ENCODE measurements at places on chromosomes 5 and 9.

GRCh38 chr9:20636888-20637440 lies 14.7 kb upstream of the MLLT3 start:
- ATAC-seq, result no peak

- ATAC-seq, result peak; percentile 61
These were observed 12.9 kb downstream of the RGS14 start for GRCh38 chr5:177370488-177371119.

- ATAC-seq, result no peak
These were observed 215.1 kb downstream of the C9orf50 start for GRCh38 chr9:129405827-129406213.

- ATAC-seq, result no peak
These were observed 105.2 kb downstream of the SGCD start for GRCh38 chr5:156431956-156432829.

DNA sequence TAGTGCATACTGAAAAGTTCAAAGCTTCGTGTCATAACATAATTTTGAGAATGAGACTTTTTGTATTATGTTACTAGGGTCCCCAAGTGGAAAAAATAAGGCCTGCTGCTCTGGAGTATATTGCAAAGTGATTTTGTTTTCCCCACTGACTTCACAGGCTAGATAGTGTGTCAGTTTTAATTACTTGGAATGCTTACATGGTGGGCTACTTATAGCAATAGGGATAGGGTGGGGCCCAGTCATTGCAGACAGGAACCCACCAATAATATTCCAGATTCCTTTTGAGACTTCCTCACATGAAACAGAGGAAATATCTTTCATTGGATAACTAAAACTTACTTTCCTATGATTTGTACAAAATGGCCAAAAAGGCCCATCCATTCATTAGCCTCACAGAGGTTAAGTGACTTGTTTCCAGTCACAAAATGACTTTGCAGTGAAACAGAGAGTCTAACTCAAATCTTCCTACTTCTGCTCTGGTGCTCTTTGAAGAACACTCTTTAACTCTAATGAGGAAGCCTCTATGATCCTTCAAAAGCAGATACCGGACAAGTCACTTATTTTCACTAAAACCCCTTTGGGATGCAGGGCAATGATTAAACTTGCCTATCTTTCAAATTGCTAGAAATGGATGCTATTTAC lies 16.2 kb upstream of the MEF2C start:
- no peak for ATAC-seq

DNA sequence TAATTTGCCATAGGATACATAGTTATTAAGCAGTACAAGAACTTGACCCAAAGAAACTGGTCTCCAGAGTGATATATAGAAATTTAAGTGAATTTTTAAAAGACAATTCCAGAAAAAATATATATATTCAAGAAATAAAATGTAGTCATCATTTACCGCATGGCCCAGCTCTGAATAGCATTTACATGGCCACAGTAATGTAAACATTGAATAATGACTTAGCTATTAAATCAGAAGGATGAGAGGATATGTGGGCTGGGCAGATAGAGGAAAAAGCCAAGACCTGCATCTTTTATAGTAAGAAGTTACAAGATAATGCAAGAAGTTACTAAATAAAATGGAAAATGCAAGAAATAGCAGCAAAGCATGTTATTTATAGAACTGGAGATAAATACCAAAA lies 405.2 kb upstream of the WWC1 start:
- no peak for ATAC-seq

- no peak for ATAC-seq
These were observed 110.9 kb upstream of the ADAMTSL1 start for GRCh38 chr9:18362901-18363685.

DNA sequence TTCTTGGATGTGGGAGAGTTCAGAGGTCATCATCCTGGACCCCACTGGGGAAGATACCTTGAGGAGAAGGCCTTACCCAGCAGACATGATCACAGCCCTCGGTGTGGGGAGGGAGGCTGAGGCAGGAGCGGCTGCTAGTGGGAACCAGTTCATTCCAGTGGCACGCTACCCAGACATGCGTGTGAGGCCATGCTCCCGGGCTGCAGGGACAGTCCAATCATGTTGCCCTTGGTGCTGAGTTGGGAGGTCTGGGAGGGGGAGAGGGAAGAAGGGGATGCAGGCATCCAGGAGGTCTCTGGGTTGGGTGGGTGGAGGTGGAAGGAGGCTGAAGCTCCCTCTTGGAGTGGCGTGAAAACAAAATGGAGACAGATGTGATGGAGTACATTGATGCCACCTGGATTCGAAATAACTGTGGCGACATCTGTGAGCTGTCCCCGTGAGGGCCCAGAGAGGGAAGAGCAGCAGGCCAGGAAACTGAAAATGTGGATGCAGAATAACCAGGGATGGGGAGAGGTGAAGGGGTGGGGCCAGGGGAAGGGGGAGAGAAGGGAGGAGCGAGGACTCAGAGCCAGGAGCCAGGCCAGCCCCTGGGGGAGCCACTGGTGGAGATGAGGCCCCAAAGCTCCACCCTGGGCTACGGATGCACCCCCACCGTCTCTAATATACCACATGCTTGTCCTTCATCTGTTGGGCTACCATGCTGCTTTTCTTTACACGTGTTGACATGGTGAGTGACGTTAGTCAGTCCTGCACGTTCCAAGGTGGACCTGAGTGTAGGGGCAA lies 16.2 kb downstream of the NDUFS6 start:
- ATAC-seq, result no peak

- no peak for ATAC-seq
These were observed 109.1 kb downstream of the SUSD1 start for GRCh38 chr9:112065806-112066606.

- no peak for ATAC-seq
These were observed 12.0 kb upstream of the SLC31A2 start for GRCh38 chr9:113138760-113139159.

GRCh38 chr9:72494051-72494450 lies 27.4 kb upstream of the TMC1 start:
- no peak for ATAC-seq

DNA sequence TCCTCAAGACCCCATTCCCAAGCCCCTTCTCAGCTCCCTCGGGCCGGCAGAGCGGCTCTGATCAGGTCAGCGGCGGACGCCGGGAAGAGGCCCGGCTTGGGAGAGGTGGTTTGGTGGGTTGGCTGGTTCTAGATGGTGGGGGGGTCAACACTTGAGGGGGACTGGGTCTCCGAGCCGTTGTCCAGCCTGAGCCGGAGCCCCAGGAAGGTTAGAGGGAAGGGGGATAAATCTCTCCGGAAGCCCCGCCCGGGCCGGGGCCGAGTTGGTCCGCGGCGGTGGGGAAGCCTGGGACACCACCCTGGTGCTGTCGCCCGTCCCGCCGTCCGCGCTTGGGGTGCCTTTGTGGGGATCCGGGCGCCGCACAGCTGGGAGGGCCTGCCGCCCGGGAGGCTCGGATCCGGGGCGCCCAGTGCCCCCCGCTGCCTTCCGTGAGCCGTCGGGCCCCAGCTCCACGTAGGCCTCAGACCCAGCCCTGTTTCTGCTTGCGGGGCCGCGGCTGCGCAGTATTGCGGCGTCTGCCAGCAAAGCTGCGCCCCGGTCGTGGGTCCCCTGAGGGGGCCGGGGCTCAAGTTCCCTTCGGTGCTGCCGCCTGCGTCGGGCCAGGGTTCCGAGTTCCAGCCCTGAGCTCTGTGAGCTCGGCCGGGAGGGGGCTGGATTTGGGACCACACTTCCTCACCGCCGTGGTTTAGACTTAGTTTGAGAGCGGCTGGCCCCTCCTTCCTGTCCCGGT lies 542 bp upstream of the TRIM52 start:
- peak; percentile 66 for ATAC-seq

- ATAC-seq, result no peak
These were observed 328 bp downstream of the GRXCR2 start for GRCh38 chr5:145872486-145872885.

GRCh38 chr5:142540922-142541422 lies 144.9 kb downstream of the FGF1 start:
- ATAC-seq, result no peak

- no peak for ATAC-seq
These were observed 3.7 kb downstream of the OTULIN start for GRCh38 chr5:14668181-14668591.

DNA sequence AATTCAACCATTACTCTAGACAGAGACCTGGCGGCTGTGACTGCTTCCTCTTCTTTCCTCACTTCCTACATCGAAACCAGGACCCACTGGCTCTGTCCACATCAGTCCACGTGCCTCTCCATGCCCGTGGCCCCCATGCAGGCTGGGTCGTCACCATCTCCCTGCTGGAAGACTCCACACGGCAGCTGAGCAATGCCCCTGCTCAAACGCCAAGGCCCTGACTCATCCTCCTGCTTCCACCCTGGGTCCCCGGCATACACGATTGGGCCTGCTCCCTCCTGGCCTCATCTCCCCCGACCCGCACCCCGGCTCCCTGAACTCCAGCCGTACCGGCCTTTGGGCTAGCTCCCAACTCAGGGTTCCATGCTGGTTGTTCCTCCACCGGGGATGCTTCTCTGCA lies 67.2 kb upstream of the IER5L start:
- ATAC-seq, result no peak

DNA sequence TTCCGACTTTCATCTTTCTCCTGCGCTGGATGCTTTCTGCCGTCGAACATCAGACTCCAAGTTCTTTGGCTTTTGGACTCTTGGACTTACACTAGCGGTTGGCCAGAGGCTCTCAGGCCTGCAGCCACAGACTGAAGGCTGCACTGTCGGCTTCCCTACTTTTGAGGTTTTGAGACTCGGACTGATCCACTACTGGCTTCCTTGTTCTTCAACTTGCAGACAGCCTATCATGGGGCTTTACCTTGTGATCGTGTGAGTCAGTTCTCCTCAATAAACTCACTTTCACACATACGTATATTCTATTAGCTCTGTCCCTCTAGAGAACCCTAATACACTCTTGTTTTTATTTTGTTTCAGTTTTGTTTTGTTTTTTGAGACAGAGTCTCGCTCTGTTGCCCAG lies 10.3 kb downstream of the FKBP15 start:
- ATAC-seq, result no peak

- ATAC-seq, result no peak
These were observed 24.3 kb upstream of the FUBP3 start for GRCh38 chr9:130555061-130555460.

DNA sequence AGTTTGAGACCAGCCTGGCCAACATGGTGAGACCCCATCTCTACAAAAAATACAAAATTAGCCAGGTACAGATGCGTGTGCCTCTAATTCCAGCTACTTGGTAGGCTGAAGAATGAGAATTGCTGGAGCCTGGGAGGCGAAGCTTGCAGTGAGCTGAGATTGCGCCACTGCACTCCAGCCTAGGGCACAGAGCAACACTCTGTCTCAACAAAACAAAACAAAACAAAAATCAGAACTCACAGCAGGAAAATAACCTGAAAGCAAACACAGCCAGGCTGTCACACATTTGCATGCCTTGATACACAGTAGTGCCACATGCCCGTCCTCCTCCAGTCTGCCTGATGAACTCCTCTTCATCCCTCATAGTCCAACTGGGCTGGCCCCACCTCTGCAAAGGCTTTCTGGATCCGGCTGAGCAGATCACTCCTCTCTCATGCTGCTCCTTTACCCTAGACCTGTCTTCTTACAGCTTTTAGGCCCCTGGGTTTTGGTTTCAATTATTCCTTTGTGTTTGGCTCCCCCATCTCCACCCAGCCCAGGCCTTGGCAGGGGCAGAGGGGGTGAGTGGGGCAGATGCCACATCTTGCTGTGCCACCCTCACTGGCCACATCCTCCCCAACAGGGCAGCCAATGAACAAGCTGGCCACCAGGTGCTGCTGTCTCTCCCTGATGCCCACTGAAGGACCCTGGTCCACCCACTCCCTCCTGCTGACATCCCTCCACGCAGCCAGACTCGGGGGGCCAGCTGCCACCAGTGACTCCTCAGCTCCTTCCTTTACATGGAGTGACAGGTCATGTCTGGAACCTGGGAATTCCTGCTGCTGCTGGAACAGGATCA lies 62.0 kb upstream of the GGTA1 start:
- ATAC-seq, result no peak

DNA sequence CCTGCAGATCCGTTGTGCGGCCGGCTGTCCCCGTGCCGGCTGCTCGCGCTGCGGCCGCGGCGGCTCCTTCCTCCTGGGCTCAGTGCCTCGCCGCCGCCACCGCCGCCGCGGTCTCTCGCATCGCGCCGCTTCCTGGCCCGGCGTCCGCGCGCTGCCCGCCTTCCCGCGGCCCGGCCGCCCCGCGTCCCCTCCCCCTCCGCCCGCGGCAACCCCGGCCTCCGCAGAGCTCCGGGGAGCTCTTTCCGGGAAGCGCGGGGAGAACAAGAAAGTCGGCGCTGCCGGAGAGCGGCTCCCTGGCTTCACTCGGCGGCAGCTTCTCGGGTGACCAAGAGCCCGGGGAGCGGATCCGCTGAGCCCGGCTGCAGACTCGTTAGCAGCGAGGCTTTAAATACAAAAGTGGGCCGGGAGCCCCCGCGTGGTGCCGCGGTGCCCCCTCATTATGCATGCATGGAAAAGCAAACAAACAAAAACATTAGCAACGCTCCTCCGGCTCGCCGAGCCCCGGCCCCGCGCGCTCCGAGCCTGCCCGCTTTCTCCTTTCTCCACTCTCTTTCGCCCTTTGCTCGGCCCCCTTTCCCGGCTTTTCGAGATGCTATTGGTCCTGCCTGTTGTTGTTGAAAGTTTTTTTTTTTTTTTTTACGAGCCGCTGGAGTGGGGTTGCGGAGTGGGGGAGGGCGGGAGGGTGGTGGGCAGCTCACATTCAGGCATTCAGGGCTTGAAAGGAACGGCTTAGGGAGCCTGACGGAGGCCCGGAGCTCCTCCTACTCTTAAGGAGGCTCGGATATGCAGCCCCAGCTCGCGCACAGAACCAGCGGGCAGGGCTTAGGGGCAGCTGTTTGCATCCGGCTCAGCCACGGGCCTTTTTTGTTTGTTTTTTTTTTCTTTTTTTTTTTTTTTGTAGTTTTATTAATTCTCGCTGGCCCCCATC lies at the start of gene GAS1:
Gene GAS1 (minus strand): TSS at position 361 of the 928 bp plus-strand sequence. CDS start 727 bp downstream, outside the sequence.
- peak; percentile 73 for ATAC-seq

DNA sequence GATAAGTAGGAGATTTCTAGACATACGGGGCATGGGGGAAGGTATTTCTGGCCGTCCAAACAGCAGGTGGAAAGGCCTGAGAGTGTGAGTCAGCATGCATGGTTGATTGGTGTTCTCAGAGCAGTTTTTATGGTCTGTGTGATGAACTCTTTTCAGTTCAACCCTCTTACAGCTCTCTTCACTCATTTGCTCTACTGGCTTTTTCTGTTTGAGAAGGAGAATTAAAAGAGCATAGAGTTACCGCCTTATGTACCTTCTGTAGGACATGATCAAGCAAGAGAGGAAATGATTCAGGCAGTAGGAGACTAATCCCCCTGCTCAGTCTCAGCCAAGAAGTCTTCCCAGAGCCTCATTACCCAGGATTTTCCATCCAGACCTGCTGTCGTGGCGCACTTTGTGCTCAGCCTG lies 92.4 kb downstream of the PRDM6 start:
- no peak for ATAC-seq

DNA sequence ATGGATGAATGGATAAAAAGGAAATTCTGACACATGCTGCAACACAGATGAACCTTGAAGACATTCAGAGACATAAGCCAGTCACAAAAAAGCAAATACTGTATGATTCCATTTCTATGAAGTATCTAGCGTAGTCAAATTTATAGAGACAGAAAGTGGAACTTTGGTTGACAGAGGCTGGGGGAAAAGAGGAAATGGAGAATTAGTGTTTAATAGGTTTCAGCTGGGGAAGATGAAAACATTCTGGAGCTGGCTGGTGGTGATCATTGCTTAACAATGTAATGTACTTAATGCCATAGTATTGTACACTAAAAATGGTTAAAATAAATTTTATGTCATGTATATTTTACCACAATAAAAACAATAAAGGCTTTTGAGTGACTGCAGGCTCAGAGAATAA lies 24.2 kb downstream of the PPIC start:
- no peak for ATAC-seq

- peak; percentile 24 for ATAC-seq
These were observed 383.2 kb upstream of the SGCD start for GRCh38 chr5:155943516-155944407.
